Stimulated activated CD8-positive, alpha-beta memory T cell treated with anti-CD3 and anti-CD28 coated beads, Interleukin-12 subunit alpha, Interleukin-12 subunit beta, amount 100 ng/mL, for 4 hours (primary cell): ENCODE measurements at places on chromosomes 3 and 15.

- no peak for DNase-seq
Observed at GRCh38 chr3:153339065-153339464, 177.0 kb downstream of the RAP2B start.

- DNase-seq: no peak
Observed at GRCh38 chr3:119378259-119378803, 84.1 kb downstream of the ARHGAP31 start.

DNA sequence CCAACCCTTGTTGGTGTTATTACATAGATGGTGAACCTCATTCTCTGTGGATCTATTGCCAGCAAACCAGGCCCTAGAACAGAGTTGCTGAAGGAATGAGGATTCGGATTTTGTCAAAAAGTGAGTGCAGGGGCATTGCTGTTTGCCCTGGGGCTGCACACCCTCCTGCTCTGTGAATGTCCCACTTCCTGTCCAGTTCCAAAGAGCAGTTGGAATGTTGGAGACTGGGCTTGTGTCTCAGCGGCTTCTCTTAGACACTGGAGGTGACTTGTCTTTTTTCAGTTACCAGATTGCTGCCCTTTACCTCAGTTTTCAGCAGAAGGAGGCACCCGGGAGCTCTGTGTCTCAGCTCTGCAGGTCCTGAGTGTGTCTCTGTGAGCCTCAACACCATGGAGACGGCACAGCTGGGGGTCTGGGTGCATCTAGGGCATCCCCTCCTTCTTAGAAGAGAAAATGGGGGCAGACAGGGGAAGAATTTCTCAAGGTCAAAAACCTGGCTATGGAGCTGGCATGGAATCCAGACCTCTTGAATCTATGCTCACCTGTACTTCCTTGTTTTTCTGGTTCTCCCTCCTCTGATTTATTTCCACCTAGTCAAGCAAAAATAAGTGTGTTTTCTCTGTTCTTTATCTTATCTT lies 46.3 kb downstream of the LIMD1 start:
- DNase-seq: no peak

DNA sequence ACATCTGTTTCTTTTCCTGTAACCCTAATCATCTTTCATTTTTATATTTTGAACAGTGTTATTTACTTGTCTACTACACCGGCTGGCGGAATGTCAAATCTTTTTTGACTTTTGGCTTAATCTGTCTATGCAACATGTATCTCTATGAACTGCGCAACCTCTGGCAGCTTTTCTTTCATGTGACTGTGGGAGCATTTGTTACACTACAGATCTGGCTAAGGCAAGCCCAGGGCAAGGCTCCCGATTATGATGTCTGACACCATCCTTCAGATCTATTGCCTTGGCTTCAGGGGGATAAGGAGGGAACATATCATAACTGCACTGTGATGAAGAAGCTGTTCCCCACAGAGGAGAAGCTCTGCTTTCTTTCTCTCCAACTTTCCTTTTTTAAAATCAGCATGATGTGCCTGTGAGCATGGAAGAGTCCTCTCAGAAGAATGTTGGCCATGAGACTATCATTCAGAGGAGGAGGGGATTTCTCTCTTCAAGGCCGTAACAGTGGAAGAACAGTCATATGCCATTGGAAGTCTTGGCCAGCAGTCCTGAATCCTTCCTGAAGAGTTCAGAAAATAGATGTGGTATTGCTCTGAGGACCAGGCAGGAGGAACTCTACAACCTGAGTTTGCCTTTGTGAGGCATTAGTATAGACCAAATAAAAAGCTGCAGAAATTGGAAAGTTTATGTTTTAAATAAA lies 69.9 kb downstream of the SEC22A start:
- DNase-seq: no peak

GRCh38 chr15:100107606-100108225 lies 234.1 kb downstream of the ADAMTS17 start:
- DNase-seq: no peak

- DNase-seq: no peak
Observed at GRCh38 chr3:79521221-79521848, 246.5 kb downstream of the ROBO1 start.

DNA sequence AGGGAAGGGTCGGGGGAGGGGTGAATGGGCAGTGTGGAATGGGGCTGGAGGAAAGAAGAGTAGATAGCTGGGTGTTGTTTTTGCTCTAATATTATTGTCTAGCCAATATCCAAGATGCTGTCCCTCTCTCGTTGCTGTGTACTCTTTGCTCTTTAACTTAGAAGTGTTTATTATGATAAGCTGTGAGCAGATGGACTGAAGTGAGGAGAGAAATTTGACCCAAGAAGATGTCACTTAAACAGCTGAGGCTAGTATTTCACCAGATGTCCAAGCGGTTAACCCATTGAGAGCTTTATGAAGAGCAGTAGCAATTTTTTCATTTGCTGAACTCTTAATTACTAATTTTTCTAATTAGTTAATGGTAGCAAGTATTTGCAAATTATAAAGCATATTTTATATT lies 212.2 kb upstream of the TP63 start:
- DNase-seq: no peak

DNA sequence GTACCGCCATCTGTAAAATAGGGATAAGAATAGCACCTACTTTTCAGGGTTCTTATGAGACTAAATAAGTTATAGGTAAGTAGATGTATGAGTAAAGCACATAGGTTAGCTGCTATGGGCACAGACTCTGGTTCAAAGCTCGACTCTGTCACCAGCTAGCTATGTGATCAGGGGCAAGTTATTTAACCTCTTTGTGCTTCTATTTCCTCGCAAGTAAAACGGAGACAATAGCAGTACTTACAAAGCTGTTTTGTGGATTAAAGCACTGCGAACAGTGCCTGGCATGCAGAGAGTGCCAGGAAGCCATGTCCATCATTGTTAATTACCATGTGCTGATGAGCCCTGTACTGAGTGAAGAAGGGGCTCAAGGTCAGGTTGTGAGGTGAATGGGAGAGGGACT lies 1.9 kb downstream of the LAMP3 start:
- no peak for DNase-seq

GRCh38 chr3:115401851-115402501 lies 221.3 kb upstream of the GAP43 start:
- no peak for DNase-seq

DNA sequence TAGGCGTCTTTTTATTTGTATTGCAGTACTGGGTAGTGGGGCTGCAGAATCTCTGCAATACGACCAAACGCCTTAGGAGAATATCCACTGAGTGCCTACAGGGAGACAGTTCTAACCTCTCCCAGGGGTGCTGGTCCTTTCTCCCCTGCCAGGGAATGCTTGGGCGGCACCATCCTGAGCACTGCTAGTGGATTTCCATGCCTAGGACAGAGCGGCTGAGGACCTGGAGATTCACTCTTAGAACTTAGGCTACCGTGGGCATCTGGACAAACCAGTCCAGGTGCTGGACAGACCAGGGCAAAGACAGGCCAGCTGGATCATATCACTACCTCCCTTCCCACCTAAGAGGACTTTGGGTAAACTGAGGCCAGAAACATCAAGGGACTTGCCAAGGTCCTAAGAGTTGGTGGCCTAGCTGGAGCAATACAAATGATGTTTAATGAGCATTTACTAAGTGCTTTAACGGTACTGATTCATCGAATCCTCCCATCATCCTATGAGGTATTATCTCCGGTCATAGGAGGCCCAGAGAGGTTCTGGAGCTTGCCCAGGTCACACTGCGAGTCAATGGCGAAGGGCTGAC lies 902 bp downstream of the TMEM44 start:
- no peak for DNase-seq

GRCh38 chr3:9308298-9308990 lies 54.4 kb upstream of the THUMPD3 start:
- no peak for DNase-seq

DNA sequence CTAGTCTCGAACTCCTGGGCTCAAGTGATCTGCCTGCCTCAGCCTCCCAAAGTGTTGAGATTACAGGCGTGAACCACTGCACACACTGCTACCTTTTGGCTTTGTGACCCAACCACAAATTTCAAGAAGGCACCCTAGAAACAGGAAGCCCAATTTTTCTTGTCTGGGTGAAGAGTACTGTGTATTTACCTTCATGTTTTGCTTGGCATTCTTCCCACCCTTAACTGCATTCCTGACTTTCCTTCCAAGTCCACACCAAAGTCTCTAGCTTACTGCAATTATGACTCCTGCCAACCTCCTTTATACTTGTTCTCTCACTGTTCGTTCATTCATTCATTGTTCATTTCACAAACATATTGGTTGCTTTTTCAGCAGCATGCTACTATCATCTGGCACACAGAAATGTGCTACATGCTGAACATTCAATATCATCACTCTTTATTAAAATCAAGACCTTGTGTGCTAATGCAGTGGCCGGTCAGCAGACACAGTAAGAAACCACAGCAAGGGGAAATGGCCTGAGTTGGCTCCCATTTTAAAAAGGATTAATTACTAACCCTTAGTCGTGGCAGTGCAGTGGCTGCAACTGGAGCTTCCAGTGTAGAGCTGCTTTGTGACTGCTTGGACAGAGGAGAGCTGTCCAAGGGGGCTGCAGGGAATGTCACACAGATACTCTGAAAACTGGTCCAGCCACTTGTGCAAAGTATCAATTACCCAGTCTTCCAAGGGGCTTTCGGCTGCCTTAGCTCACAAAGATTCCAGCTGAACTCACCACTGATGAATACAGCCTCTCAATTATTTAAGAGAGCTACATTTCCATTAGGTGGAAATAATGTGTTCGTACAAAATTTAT lies 94.0 kb downstream of the ETFA start:
- no peak for DNase-seq

DNA sequence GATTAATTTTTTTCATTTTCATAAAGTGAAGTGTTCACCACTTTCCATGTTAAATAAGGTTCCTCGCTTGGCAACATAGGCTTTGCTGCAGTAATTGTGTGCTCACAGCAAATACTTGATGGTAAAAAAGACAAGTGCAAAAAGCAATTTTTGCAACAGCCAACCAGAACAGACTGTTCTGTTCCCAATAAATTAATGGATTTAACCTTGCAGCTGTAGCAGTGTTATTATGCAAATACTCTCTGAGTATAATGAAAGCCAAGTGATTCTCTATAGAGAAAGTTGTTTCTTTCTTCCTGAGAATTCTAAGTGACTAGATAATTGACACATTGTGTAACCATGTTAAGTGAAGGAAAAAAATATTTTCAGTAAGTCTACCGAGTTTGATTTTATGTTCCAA lies 183.7 kb upstream of the NAALADL2 start:
- no peak for DNase-seq

GRCh38 chr3:3783696-3784095 lies 15.5 kb upstream of the LRRN1 start:
- DNase-seq: no peak

DNA sequence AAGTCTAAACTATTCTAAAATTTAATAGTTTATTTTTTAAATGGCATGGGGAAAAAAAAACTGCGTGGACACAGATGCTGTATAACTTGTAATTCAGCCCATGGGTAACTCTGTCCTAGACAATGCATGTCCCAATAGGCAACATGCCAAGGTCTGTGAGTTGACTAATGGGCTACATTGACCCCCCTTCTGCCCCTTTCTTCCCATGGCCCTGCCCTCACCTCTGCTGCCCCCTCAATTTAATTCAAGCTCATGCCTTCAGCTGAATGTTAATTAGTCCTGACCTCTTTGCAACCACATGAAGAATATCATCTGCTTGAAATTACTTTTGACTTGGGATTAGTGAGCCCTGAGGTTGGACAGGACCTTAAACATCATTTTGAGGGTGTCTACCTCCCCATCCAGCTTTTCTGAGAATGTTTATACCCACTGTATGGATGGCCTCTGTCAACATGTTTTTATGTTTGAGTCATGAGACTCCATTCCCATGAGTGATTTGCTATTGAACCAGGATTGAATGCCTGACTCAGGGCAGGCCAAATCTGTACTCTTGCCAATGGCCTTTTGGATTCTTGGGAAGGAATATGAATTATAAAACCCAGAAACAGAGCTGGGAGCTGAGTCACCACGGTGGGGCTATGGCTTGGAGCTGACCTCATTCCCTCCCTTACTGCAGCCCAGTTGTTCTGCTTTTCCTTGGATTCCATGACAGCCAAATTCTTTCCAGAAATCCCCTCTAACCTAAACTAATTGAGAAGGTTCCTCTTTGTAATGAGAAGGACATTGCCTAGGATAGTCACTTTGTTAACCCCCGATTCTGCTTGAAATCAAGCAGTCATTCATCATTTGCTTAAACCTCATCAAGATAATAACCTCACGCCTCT lies 33.5 kb upstream of the PDE8A start:
- DNase-seq: no peak

- DNase-seq: no peak
Observed at GRCh38 chr3:42149975-42150374, 58.8 kb downstream of the TRAK1 start.

DNA sequence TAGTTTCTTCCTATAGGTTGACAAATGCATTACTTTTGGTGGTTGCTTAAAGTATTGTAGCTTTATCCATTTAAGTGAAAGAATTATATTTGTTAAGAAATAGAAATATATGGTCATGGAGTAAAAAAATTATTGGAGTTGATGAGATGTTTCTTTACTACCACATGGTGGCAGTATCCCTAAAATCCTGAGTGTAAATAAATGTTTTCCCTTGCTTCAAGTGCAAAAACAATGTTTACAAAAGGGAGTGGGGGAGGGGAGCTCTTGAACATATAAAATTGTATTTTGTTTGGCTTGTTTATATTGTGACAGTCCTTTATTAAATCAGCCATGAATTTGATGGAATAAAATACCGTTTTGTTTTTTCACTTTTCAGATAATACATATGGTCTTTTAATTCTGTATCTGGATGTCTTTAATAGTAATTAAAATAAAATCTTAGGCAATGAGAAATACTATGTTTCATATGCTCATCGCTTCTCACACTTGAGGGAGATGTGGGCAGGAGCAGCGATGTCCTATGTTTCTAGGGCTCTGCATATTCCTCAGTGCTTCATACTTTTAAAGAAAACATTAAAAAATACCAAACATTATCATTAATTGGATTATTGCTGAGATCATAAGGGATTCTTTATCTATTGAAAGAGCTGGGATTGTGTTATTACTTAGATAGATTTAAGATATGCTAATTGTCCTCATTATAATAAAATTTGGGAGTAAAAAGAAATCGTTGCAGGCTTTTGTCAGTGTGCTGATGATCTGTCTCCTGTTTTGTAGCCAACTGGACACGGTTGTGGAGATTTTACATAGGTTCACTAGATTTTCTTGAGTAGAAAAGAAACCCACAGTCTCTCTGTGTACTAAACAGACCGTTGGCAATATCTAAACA lies 349.7 kb downstream of the TUSC7 start:
- DNase-seq: no peak

GRCh38 chr15:74193299-74193718 lies 9.3 kb downstream of the STRA6 start:
- no peak for DNase-seq

- DNase-seq: no peak
Observed at GRCh38 chr15:56523521-56523920, 58.6 kb upstream of the MNS1 start.

GRCh38 chr15:80441714-80442113 lies 37.5 kb downstream of the ARNT2 start:
- no peak for DNase-seq

DNA sequence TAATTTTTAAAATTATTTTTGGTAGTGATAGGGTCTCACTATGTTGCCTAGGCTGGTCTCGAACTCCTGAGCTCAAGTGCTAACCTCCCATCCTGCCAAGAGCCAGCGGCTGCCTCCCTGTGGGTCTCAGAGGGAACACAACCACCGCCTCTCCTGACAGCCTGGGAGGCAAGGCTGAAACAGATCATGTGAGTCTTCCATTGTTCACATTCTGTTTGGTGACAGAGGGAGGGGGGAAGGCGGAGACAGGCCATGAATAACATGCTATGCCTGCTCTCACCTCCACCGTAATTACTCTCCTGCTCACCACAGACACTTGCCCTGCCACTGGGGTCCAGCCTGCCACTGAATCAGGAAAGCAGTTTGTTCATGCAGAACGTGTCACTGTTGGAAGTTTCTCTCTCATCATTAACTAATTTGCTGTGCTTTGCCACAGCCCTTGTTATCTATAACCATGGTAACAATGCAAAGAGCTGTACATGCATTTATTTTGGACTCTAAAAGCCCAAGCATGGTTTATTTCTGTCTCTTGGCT lies 78.4 kb upstream of the RASGRF1 start:
- DNase-seq: no peak
